ENCODE measurements at places on chromosomes 2 and 18.

DNA sequence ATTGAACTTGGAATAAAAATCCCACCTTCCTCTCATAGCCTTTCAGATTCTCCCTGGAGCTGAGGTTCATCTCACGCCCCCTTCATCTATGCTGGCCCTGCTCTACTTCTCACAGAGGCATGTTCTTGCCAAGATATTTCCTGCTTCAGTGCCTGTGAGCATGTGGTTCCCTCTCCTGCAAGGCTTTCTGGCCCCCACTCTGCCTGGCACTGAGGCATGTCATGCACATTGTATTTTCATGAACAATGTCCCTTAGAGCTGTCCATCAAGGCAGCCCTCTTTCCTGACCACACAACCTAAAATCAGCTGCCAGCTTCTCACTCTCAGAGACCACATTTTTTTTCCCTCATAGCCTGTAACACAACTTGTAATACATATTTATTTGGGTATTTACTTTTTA is 18.0 kb upstream of the HK2 start:
- DNase-seq: no peak

DNA sequence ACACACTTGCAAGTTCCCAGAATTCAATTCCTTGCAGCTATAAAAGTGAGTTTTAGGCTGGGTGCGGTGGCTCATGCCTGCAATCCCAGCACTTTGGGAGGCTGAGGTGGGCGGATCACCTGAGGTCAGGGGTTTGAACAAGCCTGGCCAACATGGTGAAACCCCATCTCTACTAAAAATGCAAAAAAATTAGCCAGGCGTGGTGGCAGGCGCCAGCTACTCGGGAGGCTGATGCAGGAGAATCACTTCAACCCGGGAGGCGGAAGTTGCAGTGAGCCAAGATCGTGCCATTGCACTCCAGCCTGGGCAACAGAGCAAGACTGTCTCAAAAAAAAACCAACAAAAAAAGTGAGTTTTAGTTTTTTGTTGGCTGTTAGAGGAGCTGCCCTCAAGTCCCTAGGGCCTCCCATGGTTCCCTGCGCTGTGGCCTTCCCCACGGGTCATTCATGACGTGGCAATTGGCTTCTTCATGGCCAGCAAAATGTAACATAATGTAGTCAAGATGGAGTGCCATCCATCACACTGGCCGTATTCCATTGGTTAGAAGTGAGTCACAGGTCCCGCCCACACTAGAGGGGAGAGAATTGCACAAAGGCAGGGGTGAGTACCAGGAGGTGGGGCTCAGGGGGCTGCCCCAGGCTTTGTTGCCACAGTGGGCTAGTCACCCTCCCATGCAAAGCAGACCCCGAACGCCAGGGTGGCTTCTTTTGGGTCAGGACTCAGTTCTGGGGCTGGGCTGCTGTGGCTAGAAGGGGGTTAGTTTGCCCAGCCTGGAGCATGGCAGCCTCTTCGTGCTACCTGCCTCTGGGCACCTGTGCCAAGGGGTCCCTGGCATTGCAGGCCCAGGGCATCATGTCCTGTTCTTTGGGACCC is 37.7 kb upstream of the INHBB start:
- no peak for DNase-seq

GRCh38 chr2:124147552-124147951 is 122.5 kb downstream of the CNTNAP5 start:
- no peak for DNase-seq

DNA sequence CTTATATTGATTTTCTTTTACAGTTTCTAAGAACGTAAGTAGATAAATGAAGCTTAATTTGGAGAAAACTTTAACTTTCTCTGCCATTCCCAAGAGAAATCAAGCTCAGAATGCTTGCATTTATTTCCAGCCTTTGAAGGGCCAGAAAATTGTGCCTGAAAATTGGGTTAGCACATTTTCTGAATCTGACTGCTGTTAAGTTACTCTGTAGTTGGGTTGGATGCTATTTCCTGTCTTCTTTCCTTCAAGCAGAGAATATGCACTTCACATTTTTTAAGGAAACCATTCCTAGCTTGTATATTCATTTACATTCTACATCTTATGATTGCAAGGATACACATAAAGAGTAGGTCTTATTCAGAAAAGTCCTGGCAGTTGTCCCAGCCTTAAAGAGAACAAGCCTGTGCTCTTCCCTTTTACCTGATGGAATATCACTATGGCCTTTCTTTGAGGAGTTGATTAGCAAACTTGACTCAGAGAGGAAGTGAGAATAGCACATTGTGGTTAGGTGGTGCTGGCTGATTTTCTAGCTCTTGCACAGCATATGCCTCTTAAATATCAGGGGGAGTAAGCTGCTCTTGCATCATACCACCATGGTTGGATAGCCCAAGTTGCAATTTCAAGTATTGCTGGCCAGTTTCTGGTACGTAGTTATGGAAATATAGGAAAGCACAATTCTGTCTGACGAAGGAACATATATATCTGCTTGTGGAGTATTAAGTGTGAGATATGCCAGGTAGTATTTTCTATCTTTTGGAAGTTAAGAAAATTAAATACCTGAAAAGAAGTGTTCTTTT is 133.7 kb downstream of the COMMD1 start:
- peak; percentile 3 for DNase-seq

DNA sequence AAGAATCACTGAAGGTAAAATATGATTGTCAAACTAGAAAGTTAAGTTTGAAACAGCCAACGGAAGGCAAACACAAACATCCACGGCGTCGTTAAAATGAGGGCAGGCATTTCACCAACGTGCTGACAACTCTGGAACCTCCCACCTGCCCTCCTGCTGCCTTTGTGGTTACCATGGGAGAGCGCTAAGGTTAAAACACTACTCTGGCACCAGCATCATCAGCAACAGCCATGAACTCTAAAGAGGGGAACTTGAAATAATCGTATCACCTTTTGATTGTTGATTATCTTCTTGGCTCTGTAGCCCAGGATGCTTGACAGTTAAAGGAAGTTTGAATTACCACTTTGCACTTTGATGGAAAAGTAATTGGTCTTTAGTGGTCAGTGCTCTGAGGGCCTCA is 34.7 kb downstream of the CYB5A start:
- DNase-seq: no peak

DNA sequence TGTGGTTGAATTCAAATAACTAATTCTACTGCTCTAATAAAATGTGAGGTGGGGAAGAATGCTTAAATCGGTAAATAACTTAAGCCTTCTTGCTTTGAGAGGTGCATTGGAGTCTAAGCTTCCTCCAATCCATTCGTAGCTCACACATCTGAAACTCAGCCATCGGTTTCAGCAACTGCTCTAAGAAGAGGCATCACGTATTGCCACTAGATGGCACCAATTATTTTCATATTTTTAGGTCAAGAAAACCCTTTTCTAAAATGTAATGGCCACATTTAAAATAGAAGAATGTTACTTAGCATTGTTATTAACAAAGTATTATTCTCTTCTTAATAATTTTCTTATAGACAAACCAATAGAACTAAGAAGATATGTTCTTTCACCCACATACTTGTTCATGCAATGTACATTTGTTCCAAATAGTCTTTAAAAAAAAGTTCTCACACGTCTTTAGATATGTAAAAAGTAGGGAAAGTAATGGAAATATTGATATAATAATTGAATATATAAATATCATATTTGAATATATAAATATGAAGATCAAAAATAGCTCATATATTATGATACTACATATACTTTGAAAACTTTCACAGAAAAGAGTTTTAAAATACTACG is 229.8 kb downstream of the CCDC178 start:
- DNase-seq: peak; percentile 22

GRCh38 chr18:31633392-31634330 is 42.0 kb downstream of the TTR start:
- DNase-seq: no peak

GRCh38 chr18:50848991-50849390 is 29.2 kb upstream of the MRO start:
- no peak for DNase-seq

DNA sequence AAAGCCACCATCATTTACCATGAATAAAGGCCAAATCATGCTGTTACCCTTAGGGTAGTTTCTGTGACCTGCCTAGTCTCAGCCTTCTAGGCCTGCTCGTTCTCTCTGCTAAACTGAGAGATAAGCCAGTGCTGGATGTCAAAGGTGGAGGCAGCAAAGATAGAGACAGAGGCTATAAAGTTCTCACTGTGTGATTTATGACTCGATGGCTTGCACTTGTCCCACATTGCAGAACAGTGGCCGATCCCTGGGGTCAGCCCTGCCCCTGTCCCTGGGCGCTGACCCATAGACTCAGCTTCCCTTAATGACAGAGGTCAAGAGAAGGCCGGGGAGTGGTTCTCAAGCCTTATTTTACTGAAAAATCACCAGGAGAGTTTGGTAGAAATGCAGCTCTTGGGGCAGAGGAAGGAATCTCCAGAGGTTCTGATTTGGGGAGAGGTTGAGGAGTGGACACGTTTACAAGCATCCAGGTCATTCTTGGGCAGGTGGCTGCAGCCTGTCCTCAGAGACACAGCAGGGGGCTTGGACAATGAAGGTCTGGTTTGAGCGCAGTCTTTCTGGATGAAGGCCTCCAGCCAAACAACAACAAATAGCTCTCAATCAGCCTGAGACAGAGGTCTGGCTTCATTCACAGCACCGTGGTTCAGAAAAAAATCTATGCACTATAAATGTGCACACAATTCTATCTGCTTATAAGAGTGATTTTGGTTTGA is 143.5 kb downstream of the ACKR3 start:
- DNase-seq: no peak

GRCh38 chr2:89767572-89768435 is 1076.3 kb downstream of the RPIA start:
- no peak for DNase-seq

GRCh38 chr2:64938607-64939285 is 50.5 kb upstream of the SLC1A4 start:
- DNase-seq: no peak

GRCh38 chr2:220785178-220785577 is 786.9 kb downstream of the EPHA4 start:
- DNase-seq: no peak

DNA sequence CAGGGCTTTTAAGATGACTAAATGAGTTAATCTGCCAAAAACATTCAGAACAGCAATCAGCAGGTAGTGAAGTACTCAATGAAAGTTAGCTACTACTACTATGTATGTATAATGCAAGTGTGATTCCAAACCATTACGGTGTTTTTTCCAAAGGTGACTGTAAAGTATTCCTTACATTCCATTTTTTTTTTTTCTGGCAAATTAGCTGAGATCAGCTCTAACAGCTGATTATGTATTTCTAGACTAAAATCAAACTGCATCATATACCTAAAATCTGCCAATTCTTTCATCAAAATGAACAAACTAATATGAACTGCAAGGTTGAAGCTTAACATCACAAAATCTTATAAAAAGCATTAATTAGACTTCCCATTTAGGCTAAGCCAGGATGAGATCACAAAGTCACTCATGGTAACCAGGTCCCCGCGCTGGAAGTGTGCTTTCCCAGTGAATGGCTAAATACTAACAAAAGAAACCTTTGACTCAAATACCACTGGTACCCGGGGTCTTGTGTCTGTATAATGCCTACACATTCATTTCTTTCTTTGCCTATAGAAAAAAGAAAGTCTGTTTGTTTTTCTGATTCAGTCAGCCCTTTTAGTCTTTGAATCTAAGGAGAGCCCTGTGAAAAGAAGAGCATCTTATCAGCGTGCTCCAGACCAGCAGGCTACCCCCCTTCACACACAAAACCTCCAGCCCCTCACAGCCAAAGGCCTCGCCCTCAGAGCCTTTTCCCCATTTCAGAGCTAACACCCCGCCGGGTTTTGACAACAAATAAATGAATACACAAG is 88.3 kb downstream of the RBMS1 start:
- no peak for DNase-seq

GRCh38 chr2:149020432-149020851 is 18.1 kb upstream of the LYPD6B start:
- DNase-seq: no peak

DNA sequence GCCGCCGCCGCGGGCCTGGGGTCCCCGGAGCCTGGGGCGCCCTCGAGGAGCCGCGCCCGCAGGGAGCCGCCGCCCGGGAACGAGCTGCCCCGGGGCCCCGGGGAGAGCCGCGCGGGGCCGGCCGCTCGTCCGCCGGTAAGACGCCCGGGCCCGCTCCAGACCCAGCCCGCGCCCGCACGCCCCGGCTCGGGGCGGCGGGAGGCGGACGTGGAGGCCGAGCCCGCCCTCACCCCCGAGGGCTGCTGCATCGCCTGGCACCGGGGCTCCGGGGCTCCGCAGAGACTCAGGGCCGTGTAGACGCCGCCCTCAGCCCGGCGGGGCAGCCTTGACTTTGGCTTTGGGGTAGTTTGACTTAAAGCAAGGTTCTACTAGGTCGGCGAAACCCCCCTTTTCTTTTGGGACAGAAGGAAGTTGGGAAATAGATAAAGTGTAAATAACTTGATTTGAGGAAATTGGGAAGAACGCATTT is 335 bp downstream of the ERFE start:
- no peak for DNase-seq

GRCh38 chr2:174802459-174802858 is 38.2 kb upstream of the CHRNA1 start:
- DNase-seq: no peak

DNA sequence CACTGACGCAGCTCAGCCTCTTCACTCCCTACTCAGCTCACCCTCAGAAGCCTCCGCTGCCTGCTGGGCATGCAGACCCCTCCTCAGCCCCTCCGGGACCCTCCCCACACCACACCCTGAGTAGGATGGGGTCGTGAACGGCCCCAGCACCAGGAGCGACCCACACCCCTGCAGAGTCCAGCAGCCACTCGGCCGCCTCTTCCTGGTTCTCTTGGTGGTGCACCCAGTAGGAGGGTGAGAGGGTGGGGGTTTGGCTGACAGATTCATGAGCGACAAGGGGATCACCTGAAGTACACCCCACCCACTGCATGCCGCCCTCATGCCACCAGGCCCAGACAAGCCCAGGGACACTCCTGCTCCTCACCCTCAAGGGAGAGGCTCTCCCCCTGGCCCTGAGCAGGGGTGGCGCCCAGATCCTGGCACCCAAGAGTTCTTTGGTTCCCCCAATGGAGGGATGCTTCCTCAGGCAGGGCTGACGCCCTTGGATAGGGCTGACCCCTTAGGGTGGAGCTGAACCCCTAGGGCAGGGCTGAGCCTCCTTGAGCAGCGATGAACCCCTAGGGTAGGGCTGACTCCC is 76.6 kb upstream of the GPC1 start:
- DNase-seq: no peak

- no peak for DNase-seq
These were observed 42.7 kb upstream of the ACTR3 start for GRCh38 chr2:113847144-113847543.

DNA sequence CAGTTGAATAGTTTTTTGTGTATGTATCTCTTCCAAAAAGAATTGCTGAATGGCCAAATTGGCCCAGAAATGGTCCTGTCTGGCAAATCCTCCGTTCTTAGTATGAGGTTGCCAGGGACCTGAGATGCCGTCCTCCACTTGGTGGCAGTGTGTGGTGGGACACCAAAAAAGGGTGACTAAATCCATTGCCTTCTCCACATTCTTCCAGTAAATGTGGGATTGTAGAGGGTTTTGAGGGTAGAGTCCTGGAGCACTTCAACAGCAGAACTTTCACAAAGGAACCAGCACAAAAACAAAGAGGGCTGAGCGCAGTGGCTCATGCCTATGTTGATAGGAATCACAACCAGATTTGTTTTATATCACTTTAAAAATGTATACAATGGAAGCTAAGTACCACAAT is 199.9 kb downstream of the BCL2 start:
- DNase-seq: no peak

All from muscle of back (tissue), 13 donors.